Right ventricle myocardium superior (tissue), 1 donor: ENCODE measurements at places on chromosomes 7 and 10. TPM values are rescaled to one million over a fixed set of nuclear protein-coding genes. Genes with fewer than 3 reads are reported as not detected.
A peak's percentile ranks its signal among the peaks of the same experiment; 100 is the strongest.

GRCh38 chr7:150323682-150324372 is 482 bp upstream of the ACTR3C start:
- no peak for DNase-seq

DNA sequence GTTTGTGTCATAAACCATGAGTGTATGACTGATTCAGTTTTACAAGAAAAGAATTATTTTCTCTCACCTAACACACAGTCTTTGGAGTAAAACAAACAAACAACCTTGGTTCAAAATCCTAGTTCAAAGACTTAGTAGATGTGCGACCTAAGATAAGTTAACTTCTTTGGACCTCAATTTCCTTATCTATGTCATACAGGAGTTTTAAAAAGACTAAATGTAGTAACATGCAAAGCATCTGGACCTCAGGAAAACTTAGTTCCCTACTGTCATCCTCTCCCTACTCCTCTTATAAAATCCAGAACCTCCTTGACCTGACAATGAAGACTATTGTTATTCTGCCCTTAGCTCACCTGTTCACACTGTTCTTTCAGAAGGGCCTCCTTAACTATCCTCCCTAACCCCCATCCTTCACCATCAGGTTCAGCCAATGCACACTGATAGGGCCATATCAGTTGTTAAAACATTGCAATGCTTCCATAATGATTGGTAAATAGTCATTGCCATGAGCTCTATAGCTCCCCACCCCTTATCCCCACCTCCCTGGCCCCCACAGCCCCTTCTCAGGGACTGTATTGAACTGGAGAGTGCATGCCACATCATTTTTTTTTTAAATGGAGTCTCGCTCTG is 28.8 kb upstream of the CCNJ start:
- DNase-seq, result no peak

GRCh38 chr10:29005988-29006387 is 282.9 kb upstream of the LYZL1 start:
- DNase-seq, result no peak

- DNase-seq, result no peak
Measured at GRCh38 chr10:18501198-18501597, 150.2 kb downstream of the NSUN6 start.

- peak; percentile 43 for DNase-seq
Measured at GRCh38 chr7:38748056-38748610, 117.0 kb upstream of the AMPH start.

- DNase-seq, result no peak
Measured at GRCh38 chr10:9926003-9926402, 1091.7 kb upstream of the CELF2 start.

GRCh38 chr10:4801405-4801804 is 24.6 kb upstream of the AKR1E2 start:
- no peak for DNase-seq

GRCh38 chr10:113433711-113434110 is 119.1 kb upstream of the HABP2 start:
- DNase-seq, result no peak

DNA sequence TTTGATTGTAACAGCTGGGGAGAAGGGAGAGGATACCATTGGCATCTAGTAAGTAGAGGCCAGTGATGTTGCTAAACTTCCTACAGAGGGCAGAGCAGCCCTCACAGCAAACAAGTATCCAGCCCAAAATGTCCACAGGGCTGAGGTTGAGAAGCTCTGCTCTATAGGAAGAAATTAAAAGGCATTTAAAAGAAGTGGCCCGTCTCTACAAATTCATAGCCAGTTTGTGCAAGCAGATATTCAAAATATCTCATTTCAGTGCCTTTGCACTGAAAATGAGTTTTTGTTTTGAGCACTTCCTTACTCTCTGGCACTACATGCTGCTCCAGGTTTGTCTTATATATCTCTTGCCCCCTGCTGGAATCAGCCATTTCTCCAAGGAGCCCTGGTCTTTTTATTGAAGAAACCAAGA is 330.0 kb downstream of the BBS9 start:
- DNase-seq, result no peak

The EN2 gene
- 0.11 TPM for total RNA-seq

The FAM20C gene
- 23.4 TPM for total RNA-seq
